ENCODE measurements at places on chromosomes 7 and 10.

- no peak for DNase-seq
These were observed 52.7 kb upstream of the HERPUD2 start for GRCh38 chr7:35747611-35748010.

DNA sequence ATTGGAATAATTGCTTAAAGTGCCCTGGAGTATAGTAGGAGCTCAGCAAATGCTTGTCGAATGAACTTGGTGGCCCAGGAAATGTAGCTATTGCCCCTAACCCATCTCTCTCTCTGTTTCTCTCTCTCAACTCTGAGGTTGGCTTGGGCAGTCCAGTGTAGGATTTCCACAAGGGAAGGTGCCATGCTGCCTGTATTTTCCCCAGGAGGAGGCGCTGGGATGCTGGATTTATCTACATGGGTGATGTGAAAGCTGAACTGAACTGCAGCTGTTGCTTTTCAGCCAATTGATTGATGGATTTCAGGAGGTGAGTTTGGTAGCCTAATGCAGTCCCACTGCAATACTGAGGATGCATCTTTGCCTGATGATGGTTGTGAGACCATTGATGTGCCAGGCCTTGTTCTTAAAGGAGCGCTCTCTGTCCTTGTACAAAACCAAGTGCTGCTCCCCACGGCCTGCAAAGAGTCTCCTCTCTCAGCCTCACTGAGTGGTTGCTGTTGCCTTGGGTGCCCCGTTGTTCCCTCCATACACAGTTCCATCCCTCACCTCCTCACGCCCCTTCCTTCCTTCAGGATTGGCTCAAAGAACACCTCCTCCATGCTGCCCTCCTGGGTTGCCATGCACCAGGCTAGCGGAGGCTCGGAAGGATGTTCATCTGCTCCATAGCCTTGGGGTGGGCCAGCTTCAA lies 200.6 kb downstream of the GLRX3 start:
- DNase-seq, result no peak

DNA sequence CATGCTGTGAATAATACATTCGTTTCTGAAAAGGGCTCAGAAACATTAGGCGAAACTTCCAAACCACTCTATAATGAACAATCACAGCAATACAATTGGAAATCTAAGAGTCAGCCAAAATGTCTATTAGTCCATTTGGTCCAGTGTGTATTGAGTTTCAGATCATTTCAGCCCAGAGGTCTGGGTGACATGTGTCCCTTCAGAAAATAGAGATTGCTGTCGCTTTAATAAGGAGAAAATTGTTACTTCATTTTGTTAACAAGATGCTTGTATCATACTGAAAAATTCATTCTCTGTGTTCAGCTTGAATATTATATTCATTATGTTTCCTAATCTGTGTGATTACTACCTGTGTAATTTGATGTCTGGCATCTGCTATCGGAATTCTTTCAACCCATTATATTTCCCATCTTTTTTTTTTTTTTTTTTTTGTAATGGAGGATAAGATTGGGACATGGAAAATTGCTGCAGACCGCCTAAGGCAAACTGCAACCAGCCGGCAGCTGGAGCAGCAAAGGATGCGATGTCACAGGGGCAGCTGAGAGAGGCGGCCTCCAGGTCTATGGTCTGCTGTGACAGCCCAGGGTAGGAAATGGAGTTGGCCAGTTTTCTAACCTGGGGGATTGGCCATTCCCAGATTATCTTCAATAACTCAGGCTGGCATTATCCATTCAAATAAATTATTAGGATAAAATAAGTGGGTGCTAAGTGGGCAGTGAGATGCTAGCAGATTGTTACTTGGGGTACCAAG lies 170.9 kb upstream of the NPVF start:
- no peak for DNase-seq

DNA sequence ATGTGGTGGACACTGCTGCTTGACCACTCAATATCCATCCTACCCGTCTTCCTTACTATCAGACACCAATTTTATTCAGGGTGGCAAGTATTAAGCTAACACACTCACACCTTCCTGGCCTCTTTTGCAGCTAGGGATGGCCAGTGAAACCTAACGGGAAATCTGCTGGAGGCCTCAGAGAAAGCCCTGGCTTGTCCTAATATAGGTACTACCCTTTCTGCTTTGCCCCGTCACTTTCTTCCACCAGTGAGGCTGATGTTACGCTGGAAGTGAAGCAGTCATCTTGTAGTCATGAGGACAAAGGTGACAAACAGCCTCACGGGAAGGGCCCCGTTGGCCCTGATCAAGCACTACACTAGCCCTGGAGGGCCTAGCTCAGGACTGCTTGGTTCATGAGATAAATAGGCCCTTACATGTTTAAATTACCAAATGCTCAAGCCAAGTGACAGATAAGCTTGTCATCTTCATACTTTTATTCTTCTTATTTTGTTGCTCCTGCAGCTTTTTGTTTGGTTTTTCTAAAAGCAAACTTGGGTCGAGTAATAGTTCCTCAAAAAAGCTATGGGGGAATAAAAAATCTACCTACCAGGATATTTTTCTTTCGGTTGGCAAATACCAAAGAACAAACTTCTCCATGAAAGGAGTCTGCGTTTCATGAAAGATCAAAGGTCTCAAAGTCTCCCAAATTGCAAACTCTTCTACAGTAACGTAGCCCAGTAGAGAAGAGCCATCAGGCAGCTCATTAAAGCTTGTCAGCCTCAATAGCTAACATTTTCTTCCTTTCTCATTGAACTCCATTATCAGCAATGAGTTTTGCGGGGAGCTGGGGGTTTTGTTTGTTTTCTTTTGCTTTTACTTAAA lies 17.5 kb downstream of the CREB3L2 start:
- DNase-seq, result no peak

DNA sequence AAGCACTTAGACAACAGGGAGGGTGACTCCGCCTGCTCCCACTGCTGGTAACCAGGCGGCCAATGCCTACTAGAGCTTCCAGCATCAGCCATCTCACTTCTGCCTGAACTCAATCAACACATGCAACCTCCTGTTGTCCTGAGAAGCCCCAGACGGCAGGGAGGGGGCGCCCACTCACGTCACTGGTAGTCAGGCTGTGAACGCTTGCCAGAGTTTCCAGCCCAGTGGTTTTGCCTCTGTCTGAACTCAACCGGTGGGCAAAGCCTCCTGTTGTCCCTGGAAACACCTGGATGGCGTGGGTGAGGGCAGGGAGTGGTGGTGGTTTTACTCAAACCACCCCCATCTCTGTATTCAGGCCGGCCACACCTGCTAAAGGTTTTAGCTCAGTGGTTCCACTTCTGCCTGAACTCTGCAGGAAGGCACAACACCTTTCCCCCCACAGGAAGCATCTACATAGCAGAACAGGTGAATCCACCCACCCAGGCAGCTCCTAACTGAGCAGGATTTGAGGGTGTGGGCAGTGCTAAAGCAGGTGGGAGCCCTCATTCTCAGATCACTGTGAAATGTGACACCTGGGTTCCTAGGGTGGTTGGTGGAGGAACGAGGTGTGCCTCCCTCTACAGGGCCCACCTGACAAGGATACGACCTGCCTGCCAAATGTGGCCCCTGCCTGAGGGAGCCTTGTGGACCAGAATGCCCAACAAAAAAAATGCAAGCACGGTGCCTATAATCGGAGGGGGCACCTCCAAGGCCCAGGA lies 563.0 kb upstream of the SEMA3D start:
- no peak for DNase-seq

DNA sequence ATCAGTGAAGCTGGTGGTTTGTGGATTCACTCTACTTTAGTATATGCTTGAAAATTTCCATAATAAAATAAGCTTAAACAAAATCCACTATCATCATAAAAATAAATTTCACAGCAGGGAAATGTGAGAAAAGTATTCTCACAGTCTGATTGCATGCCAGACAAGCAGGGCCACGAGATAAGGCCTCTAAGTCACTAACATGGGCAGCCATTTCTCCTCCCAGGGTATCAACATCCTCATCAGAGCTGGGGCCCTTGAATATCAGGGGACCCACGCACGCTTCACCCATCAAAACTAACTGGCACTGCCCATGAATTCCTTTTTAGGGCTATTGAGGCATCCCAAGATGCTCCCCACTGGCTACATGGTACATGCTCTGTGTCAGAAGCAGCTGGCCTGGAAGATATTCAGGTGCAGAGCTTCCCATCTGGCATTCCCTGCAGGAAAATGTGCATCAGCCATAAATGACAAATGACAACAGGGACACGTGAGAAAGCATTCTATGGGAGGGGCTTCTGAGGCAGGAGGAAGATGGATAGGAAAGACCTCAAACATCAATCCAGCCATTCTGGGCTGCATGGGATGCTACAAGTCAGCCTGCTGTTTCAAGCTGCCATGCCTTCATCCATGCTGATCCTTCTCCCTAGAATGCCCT lies 17.4 kb downstream of the CCDC6 start:
- no peak for DNase-seq

GRCh38 chr7:114519240-114519639 lies 104.6 kb downstream of the FOXP2 start:
- DNase-seq, result no peak

GRCh38 chr7:90850066-90850465 lies 253.9 kb downstream of the CDK14 start:
- DNase-seq, result no peak

- no peak for DNase-seq
These were observed 85.6 kb downstream of the SDK1 start for GRCh38 chr7:3386423-3387190.

DNA sequence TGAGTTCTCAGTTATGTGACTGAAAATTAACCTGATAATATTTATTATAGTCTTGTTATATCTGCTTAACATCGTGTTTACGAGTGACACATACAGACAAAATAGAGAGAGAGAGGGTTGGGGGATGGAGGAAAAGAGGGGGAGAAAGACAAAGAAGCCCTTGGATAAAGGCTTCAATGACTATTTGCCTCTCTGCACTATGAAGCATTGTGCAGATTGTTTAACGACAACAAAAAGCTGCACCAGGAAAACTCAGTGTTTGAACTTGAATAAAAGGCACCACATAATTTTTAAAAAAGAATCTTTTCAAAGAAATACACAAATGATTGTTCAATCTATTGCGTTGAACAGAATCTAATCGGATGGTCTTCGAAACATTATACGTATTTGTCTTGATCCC lies 27.8 kb downstream of the MAGI2 start:
- DNase-seq, result no peak

GRCh38 chr10:47330366-47330765 lies 8.1 kb downstream of the GDF2 start:
- DNase-seq, result no peak

- no peak for DNase-seq
These were observed 22.7 kb downstream of the CCNY start for GRCh38 chr10:35359056-35359455.

DNA sequence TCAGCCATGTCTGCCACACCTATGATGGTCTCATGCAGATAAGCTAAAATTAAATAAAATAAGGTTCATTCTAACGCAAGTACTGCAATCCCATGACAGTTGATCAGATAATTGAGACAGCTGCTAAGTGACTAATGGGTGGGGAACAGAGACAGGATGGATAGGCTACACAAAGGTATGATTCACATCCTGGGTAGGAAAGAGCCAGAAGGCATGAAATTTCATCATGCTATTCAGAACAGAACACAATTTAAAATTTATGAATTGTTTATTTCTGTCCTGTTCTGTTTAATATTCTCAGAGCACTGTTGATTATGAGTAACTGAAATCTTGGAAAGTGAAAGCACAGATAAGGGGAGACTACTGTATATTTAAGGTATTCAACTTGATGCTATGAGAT lies 381.8 kb upstream of the SORCS1 start:
- no peak for DNase-seq

DNA sequence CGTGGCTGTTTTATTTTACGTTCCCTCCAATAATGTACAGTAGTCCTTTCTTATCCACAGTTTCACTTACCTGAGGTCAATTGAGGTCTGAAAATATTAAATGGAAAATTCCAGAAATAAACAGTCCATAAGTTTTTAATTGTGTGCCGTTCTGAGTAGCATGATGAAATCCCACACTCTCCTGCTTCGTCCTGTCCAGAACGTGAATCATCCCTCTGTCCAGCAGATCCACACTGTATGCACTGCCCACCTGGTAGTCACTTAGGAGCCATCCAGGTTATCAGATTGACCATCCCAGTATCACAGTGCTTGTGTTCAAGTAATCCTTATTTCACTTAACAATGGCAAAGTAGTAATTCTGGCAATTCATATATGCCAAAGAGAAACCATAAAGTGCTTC lies 46.3 kb downstream of the STARD3NL start:
- DNase-seq, result no peak

DNA sequence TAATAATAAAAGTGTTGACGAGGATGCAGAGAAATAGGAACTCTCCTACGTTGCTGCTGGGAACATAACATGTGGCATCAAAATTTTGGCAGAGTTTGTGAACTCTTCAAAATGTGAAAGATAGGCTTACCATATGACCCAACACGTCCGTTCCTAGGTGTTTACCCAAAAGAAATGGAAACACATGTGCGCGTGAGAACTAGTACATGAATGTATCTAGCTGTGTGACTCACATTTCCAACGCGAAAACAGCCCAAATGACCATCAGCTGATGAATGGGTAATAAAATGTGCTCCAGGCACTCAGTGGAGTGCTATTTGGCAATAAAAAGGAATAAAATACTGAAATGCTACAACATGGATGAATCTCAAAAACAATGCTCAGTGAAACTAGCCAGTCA lies 10.4 kb upstream of the ELFN1 start:
- DNase-seq, result no peak

DNA sequence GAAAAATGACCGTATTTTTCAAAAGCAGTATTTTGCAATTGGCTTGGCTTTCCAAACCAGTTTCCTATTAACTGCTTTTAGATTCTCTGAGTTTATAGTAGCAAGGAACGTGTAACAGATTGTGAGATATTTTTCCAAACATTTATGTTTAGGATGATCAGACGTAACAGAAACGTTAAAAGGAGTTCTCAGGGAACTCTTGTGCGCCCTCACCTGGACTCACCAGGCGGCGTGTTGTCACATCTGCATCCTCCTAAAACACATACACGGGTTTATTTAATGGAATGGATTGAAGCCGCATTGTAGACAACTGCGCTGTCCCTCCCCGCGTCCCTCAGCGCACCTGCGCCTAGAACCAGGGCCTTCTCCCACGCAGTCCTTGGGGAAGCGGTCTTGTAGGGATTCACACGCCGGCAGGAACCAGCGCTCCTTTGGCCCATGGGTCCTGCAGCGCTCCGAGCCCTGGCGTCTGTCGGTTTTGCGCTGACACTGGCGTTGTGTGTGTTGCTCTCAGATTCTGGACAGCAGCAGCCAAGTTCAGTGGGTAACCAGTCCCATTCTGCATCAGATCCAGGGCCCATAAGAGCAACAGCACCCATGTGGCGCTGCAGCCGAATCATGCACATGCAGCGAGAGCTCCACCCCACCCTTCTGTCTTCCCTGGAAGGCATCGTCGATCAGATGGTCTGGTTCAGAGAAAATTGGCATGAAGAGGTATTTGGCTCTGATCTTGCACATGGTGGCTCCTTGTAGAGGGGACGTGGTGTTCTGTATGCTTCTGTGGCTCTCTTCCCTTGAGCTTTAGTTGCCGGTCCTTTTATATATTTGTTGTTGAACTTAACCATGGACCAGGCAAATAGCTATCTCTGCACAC lies 114.9 kb downstream of the TRRAP start:
- DNase-seq, result no peak

Measured in stimulated activated CD4-positive, alpha-beta T cell treated with anti-CD3 and anti-CD28 coated beads, Interleukin-2, amount 100 ng/mL, for 24 hours (primary cell).